ENCODE measurements at places on chromosomes 2 and 18. TPM values are rescaled to one million over a fixed set of nuclear protein-coding genes. Genes with fewer than 3 reads are reported as not detected.

TCF7L1 gene
- total RNA-seq: not detected

RND3 gene
- total RNA-seq: under 0.01 TPM

GRCh38 chr18:46414863-46415262, 242.2 kb downstream of the LOXHD1 start:
- no peak for DNase-seq

DNA sequence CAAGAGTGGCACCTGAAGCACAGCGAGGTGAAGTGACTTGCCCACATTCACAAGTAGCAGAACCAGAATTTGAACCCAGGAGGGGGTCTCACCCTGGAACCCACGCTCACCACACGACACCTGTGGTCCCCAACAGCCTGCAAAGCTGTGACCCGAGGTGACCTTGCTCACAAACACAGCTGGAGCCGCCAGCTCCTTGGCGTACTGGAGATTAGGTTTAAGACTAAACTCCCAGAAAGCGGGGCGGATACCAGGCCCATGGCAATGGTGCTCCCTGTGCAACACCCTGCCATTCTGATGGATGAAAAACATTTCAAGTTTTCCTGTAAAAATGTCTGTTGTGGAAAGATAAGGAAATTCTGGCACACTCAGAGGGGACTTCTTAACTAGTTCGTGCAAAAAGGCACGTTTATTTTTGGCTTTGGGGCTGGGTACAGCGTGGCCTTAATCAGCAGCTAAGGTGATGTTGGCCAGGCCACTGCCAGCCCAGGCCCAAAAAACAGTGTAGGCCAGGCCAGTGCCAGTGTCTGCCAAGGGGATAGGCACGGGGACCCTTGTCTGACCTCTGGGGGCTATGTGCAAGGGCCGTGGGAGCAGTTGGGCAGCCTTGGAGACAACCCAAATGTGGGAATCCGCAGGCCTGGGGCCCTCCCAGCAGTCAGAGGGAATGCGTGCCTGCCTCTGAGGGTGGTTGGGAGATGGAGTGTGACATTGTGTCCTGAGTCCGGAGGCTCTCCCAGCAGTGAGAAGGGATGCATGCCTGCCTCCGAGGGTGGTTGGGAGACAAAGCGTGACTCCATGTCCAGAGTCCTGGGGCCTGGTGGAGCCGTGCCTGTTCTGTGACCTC, 185.0 kb upstream of the HS6ST1 start:
- DNase-seq: no peak
